GM12878 (cell line): ENCODE measurements at places on chromosomes 4 and X.

DNA sequence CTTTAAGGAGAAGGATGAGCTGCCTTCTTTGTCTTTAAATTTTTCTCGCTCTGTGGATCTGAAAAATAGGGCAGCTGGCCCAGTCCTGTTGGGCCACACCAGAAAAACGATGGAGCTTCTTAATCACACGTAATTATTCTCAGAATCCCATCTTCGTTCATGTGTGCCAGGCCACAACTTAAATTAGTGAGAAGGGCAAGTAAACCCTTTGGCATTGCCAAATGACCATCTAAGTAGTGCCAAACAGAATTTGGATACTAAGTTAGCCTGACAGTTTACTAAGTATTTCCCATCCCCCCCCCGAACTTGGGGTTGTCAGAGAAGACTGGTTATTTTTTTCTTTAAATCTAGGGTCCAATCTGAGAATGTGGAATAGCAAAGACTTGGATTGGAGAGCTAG lies 62.0 kb downstream of the CASP3 start:
- DNase-seq = no peak

- no peak for DNase-seq
Measured at GRCh38 chrX:107880054-107880610, 54.5 kb downstream of the MID2 start.

DNA sequence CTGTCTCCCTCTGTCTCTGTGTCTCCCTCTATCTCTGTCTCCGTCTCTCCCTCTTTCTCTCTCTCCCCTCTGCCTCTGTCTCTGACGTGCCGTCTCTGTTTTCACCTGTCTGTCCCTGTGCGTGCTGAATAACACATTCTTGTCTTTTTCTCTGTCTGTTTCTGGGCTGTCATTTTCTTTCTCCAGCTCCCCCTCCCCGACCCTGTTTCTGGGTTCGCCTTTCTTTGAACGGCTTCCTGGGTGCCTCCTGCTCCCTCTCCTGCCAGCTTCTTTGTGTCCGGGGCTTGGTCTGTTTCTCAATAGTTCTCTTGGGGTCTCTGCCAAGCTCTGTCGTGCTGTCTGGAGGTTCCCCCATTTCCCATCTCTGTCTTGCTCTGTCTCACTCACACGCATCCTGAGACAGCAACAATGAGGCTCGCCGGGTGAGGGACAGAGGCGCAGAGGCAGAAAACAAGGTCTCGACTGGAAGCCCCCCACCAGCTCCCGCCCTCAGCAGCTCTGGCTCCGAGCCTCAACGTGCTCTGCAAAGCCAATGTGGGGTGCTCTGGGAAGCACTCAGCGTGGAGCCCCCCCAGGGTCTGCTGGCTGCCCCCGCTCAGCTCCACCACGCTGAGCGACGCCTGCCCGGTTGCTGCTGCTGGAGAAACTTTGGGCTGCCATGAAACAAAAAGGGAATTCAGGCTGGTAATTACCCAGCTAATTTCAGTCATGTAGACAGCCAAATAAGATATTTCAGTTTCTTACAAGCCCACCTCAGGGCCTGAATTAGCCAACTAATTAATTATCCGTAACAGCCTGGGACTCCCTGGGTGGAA lies 3.4 kb downstream of the CPLX1 start:
- DNase-seq = no peak

GRCh38 chr4:186657764-186658163 lies 65.9 kb downstream of the FAT1 start:
- DNase-seq = no peak

- no peak for DNase-seq
Measured at GRCh38 chr4:104533156-104533555, 38.5 kb upstream of the CXXC4 start.

DNA sequence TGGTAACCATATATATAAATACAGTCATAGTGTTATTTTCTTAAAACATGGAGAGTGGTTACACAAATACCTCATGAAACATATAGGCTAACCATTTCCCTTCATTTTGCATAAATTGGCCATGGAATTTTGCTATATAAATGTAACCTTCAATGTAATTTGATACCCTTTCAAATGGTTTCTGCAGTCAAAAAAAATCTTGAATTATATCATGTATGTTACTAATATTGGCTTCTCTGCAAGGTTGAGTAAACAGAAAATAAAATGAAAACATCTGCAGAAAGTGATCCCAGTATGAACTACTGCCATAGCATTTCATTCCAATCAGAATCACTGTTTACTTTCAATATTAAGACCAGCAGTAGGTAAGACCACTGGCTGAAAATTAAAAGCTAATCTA lies 1165.9 kb upstream of the TENM3 start:
- DNase-seq = no peak

DNA sequence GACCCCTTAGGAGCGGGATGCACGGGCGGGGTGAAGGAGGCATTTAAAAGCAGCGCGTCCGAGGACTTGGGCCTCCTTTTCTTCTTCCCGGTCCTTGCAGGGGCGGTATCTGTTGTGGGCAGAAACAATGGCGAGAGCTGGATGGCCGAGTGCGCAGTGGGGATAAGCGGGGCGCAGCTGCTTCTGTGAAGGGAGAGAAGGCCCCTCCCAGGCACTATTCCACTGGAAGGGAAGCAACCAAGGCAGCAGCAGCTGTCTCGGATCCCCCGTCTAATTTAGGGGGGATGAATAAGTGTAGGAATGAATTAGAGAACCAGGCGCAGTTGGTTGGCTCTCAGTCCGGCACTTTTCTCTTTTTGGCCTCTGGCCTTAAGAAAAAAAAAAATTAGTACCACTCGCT lies 995 bp downstream of the SMARCA5 start:
- no peak for DNase-seq

DNA sequence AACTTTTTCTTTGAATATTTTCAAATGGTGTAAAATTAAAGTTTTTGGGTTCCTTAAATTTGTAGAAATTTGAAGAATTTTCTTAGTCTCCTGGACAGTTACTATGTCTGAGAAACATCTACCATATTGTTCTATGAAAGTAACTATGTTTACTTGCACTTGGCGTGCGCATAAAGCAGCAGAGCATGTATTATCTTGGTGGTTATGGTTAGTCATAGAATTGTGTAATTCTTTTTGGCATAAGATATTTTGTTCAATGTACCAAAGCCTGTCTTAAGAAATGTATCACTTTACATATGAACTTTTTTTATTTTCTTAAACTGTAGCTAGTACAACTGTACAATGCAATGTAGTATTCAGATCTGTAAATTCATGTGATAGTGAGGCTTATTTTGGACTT lies 49.2 kb downstream of the CDS1 start:
- DNase-seq = no peak
